RPMI7951 (cell line): ENCODE measurements at places on chromosomes 1 and 21.
A peak's percentile ranks its signal among the peaks of the same experiment; 100 is the strongest.

DNA sequence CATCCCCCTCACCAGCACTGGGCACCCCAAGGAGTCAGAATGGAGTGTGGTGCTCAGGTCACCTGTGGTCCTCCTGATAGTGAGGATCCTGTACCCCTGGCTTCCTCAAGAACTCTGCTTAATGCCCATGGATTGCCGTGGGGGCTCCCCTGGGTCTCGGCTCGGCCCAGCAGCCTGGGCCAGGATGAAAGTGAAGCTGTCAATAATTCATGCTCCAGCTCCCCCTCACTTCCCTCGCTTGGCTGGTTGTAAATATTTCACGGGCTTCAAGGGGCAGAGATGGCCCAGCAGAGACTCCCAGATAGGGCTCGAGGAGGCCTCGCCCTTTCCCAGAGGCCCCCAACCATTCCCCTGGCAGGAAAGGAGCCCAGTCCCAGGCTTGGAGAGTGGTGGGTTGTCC, 42.6 kb upstream of the KCNA10 start:
- DNase-seq: no peak

- no peak for DNase-seq
These were observed 15.7 kb downstream of the MAP3K21 start for GRCh38 chr1:233343262-233343661.

DNA sequence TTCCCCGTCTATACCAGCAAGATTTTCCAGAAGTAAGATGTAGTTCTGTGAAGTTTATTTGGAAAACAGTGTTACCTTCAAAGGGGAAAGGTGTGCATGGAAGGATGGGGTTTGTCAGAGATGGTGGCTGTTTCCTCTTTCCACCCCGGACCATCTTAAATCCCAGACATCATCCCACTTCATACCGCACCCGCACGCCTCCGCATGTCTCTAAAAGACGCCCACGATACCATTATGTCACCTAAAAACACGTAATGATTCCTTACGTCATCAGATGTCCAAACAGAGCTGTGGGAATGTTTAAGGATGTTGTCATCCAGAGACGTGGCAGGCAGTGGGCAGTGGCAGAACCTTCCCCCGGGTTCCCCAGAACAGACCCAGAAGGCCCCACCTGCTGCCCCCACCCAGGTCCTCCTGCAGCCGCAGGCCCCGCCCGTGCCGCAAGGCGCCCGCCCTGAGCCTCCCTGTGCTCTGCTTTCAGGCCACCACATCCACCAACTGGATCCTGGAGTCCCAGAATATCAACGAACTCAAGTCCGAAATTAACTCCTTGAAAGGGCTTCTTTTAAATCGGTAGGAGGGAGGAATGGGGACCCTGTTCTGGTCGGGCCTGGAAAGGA, 152.2 kb downstream of the PEX14 start:
- no peak for DNase-seq

GRCh38 chr1:10696977-10697376, 99.5 kb downstream of the CASZ1 start:
- DNase-seq: peak; percentile 25

DNA sequence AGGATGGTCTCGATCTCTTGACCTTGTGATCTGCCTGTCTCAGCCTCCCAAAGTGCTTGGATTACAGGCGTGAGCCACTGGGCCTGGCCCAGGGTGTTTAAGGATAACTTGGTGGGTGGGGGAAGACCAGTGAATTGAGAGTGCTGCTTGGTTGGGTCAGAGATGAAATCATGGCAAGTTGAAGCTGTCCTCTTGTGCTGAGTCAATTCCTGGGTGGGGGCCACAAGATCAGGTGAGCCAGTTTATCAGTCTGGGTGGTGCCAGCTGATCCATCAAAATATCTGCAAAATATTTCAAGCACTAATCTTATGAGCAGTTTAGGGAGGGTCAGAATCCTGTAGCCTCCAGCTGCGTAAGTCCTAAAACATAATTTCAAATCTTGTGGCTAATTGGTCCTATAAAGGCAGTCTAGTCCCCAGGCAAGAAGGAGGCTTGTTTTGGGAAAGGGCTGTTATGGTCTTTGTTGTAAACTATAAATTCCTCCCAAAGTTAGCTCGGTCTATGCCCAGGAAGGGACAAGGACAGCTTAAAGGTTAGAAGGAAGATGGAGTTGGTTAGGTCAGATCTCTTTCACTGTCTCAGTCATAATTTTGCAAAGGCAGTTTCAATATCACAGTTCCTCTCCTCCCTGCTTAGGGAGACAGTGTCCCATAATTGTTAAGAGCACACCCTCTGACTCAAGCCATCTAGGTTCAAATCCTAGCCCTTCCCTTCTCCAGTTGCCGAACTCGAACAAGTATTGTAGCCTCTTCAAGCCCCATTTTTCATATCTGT, 66.8 kb upstream of the BACH1 start:
- DNase-seq: no peak

DNA sequence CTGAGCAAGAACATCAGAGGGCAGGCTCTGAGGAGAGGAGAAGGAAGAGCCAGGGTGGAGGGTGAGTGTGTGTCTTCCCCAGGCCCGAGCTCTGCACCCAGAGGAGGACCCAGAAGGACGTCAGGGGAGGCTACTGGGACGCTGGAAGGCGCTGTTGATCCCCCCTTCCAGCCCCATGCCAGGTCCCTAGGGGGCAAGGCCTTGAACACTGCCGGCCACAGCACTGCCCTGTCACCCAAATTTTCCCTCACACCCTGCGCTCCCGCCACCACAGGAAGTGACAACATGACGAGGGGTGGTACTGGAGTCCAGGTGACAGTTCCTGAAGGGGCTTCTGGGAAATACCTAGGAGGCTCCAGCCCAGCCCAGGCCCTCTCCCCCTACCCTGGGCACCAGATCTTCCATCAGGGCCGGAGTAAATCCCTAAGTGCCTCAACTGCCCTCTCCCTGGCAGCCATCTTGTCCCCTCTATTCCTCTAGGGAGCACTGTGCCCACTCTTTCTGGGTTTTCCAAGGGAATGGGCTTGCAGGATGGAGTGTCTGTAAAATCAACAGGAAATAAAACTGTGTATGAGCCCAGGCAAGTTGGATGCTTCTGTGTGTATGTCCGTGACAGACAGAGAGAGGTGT, 17.1 kb downstream of the BCAN start:
- no peak for DNase-seq

GRCh38 chr1:54884135-54884586, 2.8 kb downstream of the DHCR24 start:
- DNase-seq: peak; percentile 35

DNA sequence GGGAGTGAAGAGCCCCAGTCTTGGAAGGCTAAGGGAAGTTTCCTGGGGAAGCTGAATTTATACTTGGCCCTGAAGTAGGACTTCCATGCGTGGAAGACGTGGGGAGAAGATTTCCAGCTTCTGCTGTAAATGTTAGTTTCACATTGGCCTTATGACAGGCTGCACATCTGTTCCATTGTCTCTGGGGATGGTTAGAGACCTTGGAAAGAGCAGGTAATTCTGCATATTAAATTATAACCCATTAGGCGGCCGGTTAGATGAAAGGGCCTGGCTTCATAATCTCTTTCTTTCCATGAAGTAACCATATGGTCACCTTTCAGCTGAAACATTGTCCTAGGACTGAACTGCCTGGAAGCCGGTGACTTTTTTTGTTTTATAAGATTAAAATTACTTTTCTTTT, 37.5 kb downstream of the DPT start:
- DNase-seq: no peak
